ENCODE measurements at places on chromosomes 12 and 14. TPM values are rescaled to one million over a fixed set of nuclear protein-coding genes. Genes with fewer than 3 reads are reported as not detected.

The PIWIL1 gene
- total RNA-seq: 0.27 TPM

The MDGA2 gene
- 0.62 TPM for total RNA-seq

GRCh38 chr12:80212938-80213645 is 113.8 kb downstream of the OTOGL start:
- DNase-seq: no peak

DNA sequence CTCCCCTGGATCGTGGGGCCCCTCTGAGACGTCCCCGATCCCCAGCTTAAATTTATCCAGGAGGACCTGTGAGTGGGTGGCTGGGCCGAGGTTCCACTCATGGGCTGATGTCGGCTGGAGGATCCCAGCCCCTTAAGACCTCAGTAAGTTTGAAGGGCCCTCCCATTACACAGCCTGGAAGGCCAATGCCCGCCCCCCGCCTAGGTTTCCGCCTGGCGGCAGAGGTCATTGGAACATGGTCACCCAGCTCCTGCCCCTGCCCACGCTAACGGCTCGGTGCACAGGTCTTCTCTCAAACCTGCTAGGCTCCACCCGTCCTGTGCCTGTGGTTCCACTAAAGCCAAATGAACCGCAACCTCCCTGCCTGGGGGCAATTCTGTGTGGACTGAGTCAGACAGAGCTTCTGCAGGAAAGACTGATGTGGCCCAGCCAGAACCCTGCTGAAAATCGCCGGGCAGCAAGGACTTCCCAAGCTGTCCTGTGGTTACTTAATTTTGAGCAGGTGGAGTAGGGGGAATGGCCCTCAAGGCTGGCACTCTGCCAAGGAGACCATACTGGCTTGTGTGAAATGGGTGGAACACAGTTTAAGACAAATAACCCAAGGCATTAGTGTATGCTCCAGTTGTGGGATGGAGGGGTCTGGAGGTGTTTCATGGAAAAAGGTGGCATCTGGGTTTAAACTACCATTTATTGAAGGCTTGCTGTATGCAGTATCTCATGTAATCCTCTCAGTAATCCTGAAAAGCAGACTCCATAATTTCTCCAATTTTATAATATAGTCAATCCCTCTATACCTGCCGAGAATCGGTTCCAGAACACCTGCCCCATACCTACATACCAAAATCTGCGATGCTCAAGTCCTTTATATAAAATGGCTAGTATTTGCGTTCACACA is 903 bp upstream of the NT5DC3 start:
- peak; percentile 93 for DNase-seq

DNA sequence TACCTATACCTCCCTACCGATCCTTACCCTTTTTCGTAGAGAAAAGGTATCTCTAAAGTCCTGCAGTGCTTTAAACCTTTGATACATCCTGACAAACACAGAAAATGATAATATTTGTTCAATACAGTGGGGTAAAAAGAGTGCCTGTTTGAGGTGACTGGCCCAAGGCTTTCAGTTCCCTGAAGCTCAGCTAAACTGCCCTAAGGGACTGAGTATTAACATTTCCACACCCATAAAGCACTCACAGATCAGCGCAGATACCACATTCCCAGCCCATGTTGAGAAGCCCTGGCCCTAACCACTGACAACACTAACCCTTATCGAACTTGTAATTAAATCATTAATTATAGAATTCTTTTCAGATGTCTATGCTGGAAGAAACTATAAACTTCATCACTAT is 108.7 kb downstream of the DIP2B start:
- DNase-seq: no peak

DNA sequence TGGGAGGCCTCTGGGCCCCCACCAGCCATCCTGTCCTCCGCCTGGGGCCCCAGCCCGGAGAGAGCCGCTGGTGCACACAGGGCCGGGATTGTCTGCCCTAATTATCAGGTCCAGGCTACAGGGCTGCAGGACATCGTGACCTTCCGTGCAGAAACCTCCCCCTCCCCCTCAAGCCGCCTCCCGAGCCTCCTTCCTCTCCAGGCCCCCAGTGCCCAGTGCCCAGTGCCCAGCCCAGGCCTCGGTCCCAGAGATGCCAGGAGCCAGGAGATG is 729 bp upstream of the GAPDH start:
- no peak for DNase-seq

- DNase-seq: no peak
These were observed 159.4 kb downstream of the SPTSSA start for GRCh38 chr14:34302654-34303053.

- no peak for DNase-seq
These were observed 366.0 kb upstream of the DDHD1 start for GRCh38 chr14:53519137-53519536.

GRCh38 chr12:83057436-83057835 is 370.7 kb downstream of the TMTC2 start:
- no peak for DNase-seq
